NCI-H446 (cell line): ENCODE measurements at places on chromosomes 7 and 10.

- no peak for DNase-seq
Observed at GRCh38 chr7:90503367-90503766, 33.9 kb downstream of the PTTG1IP2 start.

DNA sequence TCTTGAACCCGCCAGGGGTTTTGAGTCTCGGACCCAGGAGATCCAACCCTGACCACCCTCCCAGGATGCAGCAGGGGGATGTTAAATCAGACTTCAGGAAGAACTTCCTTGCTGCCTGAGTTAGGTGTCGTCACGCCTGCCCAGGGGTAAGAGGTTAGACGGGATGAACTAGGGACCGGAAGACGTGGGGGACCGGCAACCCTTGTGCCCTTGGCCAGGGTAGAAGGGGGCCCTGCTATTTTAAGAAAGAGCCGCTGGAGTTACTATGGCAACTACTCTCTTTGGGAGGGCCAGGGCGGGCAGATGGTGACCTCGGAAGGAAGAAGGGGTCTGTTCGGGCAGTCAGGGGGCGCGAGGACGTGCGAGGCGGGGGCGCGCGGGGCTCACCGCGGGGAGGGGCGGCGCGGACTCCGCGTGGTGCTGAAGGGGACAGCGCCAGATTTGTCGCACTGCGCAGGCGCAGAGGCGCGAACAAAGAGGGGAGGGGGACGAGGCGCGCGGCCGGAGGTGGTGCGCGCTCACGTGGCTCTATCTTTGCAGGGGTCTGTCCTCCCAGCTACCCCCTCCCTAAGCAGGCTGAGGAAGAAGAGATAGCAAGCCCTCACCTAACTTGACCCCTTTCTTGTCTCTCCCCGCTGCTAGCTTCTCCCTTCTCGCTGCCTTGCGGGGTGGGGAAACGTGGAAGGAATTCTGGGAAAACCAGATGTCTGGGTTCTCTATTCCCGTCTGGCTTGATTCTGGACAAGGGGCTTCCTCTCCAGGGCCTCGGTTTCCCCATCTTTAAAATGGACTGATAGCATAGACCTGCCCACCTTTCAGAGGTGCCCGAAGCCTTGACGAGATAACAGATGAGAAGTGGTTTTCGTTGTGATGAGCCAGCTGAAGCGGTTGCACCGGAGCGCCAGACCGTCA, 940 bp upstream of the PSD start:
- DNase-seq: peak; percentile 70

DNA sequence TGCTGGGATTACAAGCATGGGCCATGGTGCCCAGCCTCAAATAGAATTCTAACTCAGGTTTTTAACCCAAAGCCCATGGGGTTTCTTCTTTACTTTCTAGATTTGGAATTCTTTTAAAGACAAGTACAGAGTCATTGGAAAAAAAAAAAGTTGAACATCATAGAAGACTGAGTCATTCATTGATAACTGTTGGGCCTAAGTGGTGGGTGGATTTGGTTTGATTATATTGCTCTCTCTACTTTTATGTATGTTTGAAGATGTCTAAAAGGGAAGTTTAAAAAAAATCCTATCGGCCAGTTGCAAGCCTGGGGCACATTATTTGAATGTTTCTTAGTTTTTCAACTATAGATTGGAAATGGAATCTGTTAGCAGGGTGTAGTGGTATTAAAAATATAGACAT, 49.7 kb downstream of the INPP5F start:
- DNase-seq: no peak

GRCh38 chr7:46191776-46192175, 270.7 kb upstream of the IGFBP3 start:
- no peak for DNase-seq

DNA sequence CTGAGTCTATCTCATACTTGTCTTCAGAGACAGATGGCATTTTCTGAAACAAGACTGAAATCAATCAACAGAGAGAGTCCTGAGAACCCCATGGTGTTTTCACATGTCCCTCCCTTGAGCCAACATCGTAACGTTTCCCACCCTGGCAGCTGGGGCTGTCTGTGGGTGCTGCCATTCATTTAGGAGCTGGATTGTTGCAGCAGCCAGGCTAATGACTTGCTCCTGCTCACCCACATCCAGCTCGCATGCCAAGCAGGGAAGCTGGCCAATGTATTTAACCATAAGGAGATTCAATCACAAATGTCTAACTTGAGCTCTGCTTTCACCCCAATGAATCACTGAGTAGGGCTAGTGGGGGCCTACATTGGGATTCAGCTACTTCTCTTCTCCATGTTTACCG, 146.1 kb downstream of the ADRA2A start:
- DNase-seq: peak; percentile 93

DNA sequence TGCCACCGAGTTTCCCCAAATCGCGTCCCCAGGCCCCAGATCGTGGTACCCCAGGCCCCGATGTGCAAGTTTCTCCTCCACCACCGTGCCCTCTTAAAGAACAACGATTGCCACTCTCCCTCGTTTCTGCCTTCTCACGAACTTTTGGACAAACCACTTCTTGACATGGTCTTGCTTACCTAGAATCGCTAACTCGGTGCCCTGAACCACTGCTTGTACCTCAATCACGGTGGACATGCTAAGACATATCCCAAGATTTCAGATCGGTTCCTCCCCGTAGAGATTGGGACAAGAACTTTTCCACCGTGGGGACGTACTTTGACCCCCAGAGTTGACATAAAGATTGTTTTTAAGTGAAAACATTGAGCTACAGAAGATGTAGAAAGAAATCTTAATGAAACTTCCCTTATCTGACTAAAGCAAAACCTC, 477 bp upstream of the ZC3HAV1 start:
- DNase-seq: no peak

GRCh38 chr10:56319386-56319785, 41.7 kb downstream of the ZWINT start:
- no peak for DNase-seq

DNA sequence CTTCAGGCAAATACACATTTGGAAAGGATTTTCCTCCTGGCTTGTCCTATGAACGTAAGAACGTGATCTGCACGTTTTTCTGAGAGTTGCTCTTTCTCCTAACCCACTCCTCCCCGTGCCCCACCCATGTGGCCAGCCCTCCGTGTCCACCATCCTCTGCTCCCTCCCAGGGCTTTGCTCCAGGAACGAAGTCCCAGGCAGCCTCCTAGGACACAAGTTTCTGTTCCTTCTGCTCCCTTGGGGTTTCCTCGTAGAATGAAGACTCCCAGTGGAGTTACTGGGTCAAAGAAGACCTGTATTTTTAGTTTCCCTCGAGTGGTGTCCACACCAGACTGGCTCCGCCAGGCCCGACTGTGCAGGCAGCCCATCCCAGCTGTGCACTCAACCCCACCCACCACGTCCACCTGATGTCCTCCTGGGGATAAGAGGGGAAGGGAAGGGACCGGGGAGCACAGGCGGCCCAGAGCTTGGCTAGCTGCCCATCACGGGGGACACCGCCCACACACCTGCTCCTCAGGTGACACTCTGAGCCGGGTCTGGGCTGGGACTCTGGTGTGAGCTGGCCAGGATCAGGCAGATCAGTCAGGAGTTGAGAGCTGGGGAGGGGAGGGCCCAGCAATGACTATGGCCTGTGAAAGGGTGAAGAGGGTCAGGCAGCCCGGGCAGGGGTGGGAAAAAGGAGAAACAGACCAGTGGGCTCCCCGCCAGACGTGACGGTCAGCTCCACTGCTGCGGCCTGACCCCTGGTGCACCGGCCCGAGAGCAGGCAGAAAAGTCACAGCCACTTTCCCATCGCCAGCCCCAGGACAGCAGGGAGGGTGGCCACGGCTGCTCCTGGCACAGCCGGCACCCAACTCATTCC, 54.3 kb upstream of the PPP2R2D start:
- no peak for DNase-seq

GRCh38 chr10:57979491-57979890, 288.2 kb downstream of the IPMK start:
- no peak for DNase-seq

- DNase-seq: no peak
Observed at GRCh38 chr7:45599851-45600706, 25.9 kb downstream of the ADCY1 start.

GRCh38 chr10:71638064-71638821, 81.3 kb downstream of the C10orf105 start:
- no peak for DNase-seq

DNA sequence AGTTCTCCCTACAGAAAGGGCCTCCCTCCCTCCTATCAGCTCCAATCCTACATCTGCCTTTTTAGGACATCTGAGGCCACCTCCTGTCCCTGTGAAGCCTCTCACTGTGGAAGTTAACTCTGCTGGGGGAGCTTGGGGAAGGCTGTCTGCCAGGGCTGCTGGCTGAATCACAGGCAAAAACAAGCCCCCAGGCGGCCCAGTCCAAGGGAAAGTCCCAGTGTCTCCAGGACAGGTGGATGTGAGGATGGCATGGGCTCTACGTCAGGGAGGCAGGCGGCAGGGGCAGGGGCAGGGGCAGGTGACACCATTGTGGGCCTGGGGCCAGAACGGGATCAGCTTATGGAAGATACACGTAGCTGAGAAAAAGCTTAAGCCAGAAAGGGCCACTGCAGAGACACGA, 240.2 kb downstream of the MAD1L1 start:
- DNase-seq: no peak

GRCh38 chr10:104589431-104589830, 51.7 kb upstream of the SORCS3 start:
- DNase-seq: no peak

DNA sequence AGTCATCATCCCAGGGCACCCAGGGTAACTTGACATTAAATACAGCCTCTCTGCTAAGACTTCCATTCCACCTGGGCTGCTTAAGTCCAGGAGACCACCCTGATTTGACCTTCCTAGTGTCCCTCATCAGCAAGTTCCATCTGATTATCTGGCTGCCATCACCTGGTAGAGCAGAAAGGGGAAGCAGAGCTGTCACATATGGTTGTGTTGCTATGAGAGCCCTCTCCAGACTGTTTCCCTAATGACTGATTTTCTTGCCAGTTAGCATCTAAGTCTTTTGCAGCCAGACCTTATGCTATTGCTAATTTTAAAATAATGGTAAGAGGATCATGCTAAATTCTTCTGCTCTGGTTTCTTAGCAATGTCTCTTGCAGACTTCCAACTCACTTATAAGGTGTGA, 38.7 kb downstream of the KCNH2 start:
- no peak for DNase-seq

GRCh38 chr7:30838008-30838407, 66.8 kb downstream of the MINDY4 start:
- DNase-seq: no peak

DNA sequence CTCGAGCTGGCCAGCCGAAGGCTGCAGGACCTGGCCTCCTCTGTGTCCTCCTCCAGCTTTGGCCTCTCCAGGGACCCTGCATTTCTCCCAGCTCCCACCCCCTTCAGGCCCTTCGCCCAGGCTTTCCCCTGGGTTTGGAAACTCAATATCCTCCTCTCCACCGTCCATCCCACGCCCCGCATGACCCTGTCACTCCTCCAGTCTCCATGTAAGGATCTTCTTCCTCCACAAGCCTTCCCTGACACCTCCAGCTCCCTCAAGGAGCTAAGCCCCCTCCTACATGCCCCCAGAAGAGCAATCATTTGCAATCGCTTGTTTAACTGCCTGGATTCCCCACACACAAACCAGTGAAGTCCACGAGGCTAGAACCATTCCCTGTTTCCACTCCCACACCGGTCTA, 24.6 kb upstream of the TMEM213 start:
- DNase-seq: no peak

DNA sequence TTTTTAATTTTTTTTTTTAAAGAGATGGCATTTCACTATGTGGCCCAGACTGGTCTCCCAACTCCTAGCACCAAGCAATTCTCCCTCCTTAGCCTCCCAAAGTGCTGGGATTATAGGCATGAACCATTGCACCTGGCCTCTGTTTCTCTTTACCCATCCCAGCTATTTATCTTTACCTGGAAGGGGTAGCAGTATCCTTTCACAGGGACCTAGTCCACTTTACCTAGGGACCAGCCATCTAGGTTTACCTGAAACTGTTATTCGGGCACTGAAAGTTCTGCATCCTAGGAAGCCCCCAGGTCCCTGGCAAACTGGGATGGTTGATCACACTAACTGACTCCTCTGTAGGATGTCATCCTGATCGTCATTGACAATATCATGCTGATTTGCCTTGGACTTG, 21.7 kb upstream of the AGFG2 start:
- DNase-seq: no peak

DNA sequence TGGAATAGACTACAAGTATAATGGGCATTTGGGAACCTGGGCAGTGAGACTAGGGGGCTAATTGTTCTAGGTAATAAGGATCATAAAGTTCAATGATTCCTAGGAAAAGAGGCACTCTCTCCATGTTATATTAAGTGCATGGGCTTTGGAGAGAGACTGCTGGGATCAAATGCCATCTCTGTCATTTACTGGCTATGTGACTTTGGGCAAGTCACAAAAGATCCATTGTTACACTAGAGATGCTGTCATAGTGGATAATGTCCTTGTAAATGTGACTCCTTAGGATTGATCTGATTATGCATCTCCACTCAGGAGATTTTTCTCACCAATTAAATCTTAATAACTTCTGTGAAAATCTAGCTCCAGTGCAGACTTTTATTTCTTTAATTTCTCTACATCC, 156.3 kb upstream of the CACNA2D1 start:
- no peak for DNase-seq

- no peak for DNase-seq
Observed at GRCh38 chr7:80804589-80804988, 114.3 kb downstream of the SEMA3C start.

- no peak for DNase-seq
Observed at GRCh38 chr7:18468795-18469194, 26.8 kb upstream of the HDAC9 start.

GRCh38 chr10:19853831-19854230, 37.6 kb downstream of the PLXDC2 start:
- no peak for DNase-seq

- no peak for DNase-seq
Observed at GRCh38 chr10:78539247-78539766, 505.6 kb downstream of the RPS24 start.

GRCh38 chr7:19110776-19111175, 6.7 kb downstream of the TWIST1 start:
- DNase-seq: no peak

- no peak for DNase-seq
Observed at GRCh38 chr10:132463333-132464255, 66.6 kb downstream of the PWWP2B start.

GRCh38 chr7:71604818-71605414, 473.0 kb downstream of the GALNT17 start:
- DNase-seq: no peak

GRCh38 chr10:30825495-30825894, 195.9 kb upstream of the LYZL2 start:
- no peak for DNase-seq

GRCh38 chr10:6300106-6300783, 97.5 kb downstream of the PFKFB3 start:
- DNase-seq: no peak

- DNase-seq: no peak
Observed at GRCh38 chr7:75920431-75921161, 5.6 kb downstream of the POR start.

DNA sequence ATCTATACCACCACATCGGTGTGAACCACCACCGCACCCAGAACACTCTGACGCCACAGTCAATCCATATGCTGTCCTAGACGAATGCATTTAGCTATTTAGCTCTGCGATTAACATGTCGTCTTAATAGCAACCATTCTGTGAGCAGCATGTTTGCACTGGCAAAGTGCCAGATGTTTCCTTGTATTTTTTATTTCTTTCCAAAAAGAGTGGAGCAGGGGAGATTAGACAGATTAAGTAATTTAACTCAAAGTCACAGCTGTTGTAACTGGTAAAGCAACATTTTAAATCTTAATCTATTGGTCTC, 57.0 kb upstream of the ARL4A start:
- DNase-seq: no peak
